Activated naive CD8-positive, alpha-beta T cell treated with anti-CD3 and anti-CD28 coated beads, Interleukin-2, amount 50 U/mL, for 24 hours (primary cell): ENCODE measurements at places on chromosomes 6 and 20.

DNA sequence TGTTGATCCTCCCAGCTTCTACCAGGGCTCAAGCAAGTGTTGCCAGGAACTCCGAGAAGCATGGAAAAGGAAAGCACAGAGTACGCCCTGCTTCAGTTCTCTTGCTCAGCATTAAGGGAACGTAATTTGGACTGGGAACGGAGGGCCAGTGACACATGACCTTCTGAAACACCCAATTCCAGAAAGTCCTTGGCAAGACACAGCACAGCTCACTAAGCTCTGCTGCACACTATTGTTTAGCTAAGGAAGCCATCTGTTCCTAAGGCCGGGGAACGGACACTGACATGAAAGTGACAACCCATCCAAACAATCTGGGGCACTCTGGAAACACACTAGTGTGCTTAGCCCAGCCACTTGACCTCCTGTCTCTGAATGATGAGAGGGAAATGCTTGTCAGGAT, 56.9 kb upstream of the NXT1 start:
- H3K27me3 ChIP-seq, result peaks cover 8% of the 10 kb centered on the region
- no peak for DNase-seq
- no peaks in the 10 kb centered on the region for H3K36me3 ChIP-seq

DNA sequence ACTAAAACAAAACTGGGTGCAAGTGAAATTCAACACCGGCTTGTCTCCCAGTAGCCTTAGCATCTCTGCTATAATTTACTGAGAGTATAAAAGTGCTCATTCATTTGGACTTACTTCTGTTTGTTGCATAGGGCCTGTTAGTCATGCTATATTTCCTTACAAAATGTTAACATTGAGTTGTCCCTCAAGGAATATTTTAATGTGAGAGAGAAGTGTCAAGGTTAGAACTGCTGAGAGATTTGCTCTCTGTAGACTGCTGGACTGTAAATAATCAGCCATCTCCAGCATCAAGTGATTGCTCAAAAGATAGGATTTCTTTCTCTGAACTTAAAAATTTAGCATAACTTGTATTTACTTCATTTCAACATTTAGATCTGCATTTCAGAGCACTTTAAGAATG, 328.5 kb upstream of the AGPAT4 start:
- no peak overlapping the region for H3K4me3 ChIP-seq
- H3K4me1 ChIP-seq, result no peaks in the 10 kb centered on the region
- no peak overlapping the region for H3K27ac ChIP-seq
- no peak for DNase-seq
- no peaks in the 10 kb centered on the region for H3K27me3 ChIP-seq

DNA sequence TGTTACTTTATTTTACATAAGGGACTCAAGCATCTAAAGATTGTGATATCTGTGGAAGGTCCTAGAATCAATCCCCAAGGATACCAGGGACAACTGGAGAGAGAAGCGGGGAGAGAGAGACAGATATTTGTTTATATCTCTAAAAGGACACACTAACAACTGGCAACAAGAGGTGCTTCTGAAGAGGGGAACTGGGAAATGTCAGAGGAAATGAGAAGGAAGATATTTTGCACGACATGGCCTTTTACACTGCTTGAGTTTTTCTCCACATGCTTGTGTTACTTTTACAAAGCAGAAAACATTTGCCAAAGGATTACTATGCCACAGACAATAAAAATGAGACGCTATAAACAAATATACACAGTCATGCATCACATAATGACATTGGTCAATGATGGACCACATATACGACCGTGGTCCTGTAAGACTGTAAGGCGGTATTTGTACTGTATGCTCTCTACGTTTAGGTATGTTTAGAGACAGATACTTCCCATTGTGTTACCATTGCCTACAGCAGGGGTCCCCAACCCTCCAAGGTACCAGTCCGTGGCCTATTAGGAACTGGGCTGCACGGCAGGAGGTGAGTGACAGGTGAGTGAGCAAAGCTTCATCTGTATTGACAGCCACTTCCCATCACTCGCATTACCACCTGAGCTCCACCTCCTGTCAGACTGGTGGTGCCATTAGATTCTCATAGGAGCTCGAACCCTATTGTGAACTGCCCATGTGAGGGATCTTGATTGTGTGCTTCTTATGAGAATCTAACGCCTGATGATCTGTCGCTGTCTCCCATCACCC, 64.6 kb upstream of the PTPN1 start:
- no peak overlapping the region for H3K4me3 ChIP-seq
- H3K27ac ChIP-seq, result no peak overlapping the region
- H3K27me3 ChIP-seq, result peaks cover 20% of the 10 kb centered on the region
- H3K36me3 ChIP-seq, result no peaks in the 10 kb centered on the region

DNA sequence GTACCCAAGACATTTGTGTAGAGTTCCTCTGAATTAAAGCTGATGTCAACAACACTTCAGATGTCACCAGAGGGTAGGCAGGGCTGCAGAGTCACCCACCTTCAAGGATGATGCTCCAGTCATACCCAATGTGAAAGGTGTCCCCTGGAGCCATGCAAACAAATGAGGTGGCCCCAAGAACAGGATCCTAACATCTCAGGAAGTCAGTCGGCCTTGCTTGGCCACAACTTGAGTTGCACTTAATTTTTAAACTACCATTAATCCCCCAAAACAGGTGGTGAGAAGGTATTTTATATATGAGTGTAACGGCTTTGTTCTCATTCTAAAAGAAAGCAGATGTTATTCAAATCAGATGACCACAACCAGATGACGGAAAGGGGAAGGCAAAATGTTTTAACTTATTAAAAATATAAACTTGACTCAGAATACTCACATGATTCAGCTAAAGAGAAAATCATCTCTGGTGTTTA, 21.1 kb upstream of the SERPINB1 start:
- DNase-seq, result peak; percentile 37
- peak overlapping the region; percentile 90 for H3K27ac ChIP-seq
- no peaks in the 10 kb centered on the region for H3K27me3 ChIP-seq
- H3K4me3 ChIP-seq, result peak overlapping the region; percentile 11
- peaks cover 6% of the 10 kb centered on the region for H3K36me3 ChIP-seq

DNA sequence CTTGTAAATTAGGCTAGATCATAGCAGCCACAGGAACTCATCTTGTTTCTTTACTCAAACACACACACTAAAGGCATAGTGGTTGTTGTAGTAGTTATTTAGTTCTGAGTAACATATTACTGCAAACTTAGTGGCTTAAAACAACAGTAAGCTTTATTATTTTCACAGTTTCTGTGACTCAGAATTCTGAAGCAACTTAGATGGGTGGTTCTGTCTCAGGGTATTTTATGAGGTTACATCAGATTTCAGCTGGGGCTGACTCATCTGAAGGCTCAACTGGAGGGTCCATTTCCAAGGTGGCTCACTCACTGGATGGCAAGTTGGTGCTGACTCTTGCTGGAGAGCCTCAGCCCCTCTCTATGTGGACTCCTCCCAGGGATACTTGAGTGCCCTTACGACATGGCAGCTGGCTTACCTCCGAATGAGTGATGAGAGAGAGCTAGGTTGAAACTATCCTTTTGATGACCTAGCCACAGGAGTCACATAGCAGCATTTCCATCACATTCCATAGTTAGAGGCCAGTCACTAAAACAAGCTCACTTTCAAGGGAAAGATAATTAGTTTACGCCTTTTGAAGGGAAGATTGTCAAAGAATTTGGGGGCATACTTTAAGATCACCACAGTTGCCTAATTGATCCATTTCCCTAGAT, 136.5 kb upstream of the PRND start:
- H3K36me3 ChIP-seq, result no peaks in the 10 kb centered on the region
- no peak for DNase-seq
- H3K27me3 ChIP-seq, result peaks cover 22% of the 10 kb centered on the region

GRCh38 chr6:168469521-168469920, 28.5 kb downstream of the SMOC2 start:
- H3K36me3 ChIP-seq, result no peaks in the 10 kb centered on the region
- no peaks in the 10 kb centered on the region for H3K27me3 ChIP-seq
- H3K4me3 ChIP-seq, result no peak overlapping the region
- no peaks in the 10 kb centered on the region for H3K4me1 ChIP-seq

- H3K27me3 ChIP-seq, result no peaks in the 10 kb centered on the region
- H3K4me1 ChIP-seq, result peaks cover 2% of the 10 kb centered on the region
- H3K4me3 ChIP-seq, result no peak overlapping the region
- peaks cover 28% of the 10 kb centered on the region for H3K36me3 ChIP-seq
Observed at GRCh38 chr20:17601957-17602356, 32.1 kb downstream of the DSTN start.

DNA sequence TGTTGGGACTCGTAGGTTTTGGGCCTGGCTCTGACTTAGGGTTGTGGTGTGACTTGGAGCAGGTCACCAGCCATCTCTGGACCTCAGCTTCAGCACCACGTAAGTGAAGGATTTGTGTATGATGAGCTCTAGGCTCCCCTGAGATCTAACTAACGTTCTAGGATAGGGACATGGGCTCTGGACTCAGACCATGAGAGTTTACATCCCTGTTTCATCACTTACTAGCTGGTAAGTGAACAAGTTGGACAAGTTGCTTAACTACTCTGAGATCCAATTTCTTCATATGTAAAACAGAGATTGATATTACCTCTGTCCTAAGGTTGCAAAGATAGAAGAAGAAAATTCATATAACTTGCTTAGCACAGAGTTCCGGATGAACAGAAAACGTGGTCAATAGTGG, 20.3 kb upstream of the PNPLA1 start:
- H3K4me1 ChIP-seq, result no peaks in the 10 kb centered on the region
- no peaks in the 10 kb centered on the region for H3K27me3 ChIP-seq
- no peak for DNase-seq
- no peak overlapping the region for H3K27ac ChIP-seq
- no peaks in the 10 kb centered on the region for H3K36me3 ChIP-seq
- H3K4me3 ChIP-seq, result no peak overlapping the region
